ENCODE measurements at places on chromosomes 3 and 15.

DNA sequence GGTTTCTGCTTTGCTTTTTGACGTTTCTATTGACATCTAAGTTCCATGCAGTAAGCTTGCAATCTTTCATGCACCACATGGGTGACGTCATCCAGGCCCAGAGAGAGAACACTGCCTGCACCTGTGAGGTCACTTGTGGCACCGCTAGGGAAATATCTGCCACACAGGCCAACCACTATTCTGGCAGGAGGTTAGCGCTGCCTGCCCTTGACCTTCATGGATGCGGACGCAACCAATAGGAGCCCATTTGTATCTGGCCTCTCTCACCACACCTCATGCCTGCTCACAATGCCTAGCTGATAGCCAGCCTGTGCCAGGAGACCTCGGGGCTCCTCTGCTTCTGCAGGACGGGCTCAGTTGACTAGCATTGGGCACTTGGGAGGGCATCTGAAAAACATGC, 55.8 kb upstream of the PRR23E start:
- no peak for DNase-seq

GRCh38 chr15:29532296-29532695, 262.7 kb upstream of the NSMCE3 start:
- no peak for DNase-seq

- DNase-seq: peak; percentile 15
Measured at GRCh38 chr3:14467814-14468620, 65.6 kb downstream of the SLC6A6 start.

GRCh38 chr15:90318591-90318990, 33.5 kb upstream of the ZNF774 start:
- no peak for DNase-seq

DNA sequence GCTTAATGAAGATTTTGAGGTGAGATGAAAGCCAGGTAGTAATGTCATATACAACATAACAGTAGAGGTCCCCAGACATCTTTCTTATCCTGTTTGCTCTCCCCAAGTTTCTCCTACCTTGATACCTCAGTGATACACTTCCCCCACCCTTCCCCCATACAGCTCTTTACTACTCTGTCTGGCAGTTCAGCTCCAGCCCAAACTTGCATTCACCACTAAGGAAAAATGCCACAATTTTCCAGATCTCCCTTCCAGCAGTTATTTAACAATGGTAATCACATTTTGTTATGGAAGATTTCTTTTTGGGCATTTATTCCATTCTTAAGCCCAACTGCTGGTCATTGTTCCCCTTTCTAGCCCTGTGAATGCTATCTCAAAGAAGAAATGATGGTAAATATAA, 34.9 kb upstream of the ITGA11 start:
- DNase-seq: no peak

DNA sequence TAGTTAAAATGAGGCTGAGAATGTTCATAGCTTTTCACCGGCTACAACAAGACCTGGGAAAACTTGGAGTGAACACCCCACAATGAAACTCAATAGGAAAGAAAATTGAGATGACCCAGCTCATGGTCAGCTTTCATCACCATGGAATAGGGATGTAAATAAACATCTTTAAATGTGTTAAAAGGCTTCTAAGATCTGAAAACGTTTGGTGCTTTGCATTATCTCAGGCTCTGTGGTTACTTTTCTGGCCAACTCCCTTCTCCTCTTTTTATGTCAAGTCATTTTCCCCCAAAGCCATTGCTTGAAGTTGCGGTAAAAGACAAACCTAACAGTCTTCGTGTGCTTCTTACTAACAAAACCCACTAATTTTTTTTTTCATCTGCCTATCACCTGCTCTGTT, 195.8 kb downstream of the MECOM start:
- no peak for DNase-seq

- DNase-seq: no peak
Measured at GRCh38 chr15:89409184-89410038, 74.8 kb upstream of the POLG start.

DNA sequence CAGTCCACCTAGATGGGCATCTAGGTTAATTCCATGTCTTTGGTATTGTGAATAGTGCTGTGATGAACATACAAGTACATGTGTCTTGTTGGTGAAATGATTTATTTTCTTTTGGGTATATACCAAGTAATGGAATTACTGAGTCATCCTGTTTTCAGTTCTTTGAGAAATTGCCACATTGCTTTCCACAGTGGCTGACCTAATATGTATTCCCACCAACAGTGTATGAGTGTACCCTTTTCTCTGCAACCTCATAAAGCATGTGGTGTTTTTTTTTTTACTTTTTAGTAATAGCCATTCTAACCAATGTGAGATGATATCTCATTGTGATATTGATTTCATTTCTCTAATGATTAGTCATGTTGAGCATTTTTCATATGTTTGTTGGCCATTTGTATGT, 86.0 kb upstream of the NDN start:
- no peak for DNase-seq

DNA sequence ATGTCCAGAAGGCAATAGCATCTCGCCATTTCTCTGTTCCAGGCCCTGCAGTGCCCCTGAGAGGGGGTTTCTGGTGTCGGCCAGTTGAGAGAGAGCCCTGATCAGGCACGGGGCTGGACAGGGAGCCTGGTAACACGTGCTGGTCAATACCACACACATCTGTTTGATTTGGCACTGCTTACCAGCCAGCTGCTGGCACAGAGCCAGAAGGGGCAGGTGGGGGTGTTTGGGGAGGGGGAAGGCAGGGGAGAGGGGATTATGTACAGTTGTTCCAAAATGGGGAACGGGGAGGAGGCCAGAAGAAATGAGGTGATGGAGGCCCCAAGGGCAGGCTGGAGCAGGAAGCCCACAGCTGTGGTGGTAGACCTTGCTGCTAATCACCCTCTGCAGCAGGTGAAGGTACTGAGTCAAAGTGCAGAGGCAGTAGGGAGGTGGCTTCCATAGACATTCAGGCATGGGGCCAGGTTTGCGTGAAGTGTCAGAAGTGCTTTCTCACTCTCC, 153.5 kb upstream of the LPP start:
- DNase-seq: no peak

- no peak for DNase-seq
Measured at GRCh38 chr3:173371848-173372487, 25.6 kb upstream of the NLGN1 start.

DNA sequence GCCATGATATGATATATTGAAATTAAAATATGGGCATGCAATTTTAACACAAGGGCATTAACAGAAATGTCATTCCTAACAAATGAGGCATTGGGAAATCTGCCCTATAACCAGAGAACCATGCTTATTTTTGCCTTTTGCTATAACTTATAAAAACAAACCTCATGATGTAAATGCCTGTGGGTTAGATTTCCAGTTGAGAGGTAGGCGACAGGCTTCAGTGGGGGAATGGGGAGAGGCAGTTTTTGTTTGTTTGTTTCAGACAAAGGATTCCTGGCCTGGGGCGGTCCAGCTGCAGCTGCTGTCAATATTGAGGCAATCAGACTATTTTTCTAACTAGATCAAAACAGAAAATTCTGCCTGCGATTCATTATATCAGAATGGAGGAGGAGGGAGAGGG, 490.4 kb upstream of the CFAP20DC start:
- no peak for DNase-seq

- no peak for DNase-seq
Measured at GRCh38 chr15:22956257-22956977, 23.8 kb downstream of the CYFIP1 start.

DNA sequence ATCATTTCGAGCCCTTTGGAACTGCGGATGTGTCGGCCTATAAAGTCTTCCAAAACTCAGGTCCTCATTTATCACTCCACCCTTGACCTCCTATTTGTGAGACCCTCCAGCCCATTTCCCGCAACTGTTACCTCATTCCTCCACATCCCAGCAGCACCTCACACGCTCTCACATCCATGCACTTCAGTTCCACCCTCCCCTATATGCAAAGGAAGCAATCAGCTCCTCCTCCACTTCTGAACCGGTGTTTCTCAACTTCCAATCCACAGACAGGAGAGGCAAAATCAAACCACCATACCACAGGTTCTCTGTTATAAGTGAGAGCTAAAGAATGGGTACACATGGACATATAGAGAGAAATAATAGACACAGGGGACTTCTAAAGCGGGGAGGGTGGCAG, 36.7 kb upstream of the MECOM start:
- DNase-seq: no peak

DNA sequence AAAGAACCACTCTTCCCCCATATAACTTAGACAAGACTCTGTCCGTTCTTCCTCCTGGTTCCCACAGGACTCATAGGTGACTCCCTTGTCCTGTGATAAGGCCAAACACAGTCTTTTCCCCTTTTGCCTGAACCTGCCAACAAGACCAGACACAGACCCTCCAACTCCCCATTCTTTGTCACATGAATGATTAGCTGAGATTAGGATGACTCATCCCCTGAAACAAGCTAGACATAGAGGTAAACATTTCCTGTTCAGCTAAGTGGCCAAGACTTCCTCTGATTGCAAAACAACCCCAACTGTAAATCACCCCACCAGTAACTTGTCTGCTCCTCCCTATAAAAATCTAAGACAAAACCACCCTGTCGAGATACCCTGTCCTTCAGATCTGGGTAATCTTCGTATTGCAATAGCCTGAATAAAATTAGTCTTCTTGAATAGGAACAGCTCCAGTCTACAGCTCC, 11.4 kb upstream of the HTR3E start:
- DNase-seq: no peak

GRCh38 chr3:128432971-128433836, 33.5 kb downstream of the DNAJB8 start:
- no peak for DNase-seq

GRCh38 chr15:99385865-99386264, 134.6 kb downstream of the LRRC28 start:
- no peak for DNase-seq

- DNase-seq: no peak
Measured at GRCh38 chr3:27141668-27142067, 227.5 kb downstream of the NEK10 start.

- no peak for DNase-seq
Measured at GRCh38 chr3:70546679-70547078, 234.2 kb upstream of the MDFIC2 start.

DNA sequence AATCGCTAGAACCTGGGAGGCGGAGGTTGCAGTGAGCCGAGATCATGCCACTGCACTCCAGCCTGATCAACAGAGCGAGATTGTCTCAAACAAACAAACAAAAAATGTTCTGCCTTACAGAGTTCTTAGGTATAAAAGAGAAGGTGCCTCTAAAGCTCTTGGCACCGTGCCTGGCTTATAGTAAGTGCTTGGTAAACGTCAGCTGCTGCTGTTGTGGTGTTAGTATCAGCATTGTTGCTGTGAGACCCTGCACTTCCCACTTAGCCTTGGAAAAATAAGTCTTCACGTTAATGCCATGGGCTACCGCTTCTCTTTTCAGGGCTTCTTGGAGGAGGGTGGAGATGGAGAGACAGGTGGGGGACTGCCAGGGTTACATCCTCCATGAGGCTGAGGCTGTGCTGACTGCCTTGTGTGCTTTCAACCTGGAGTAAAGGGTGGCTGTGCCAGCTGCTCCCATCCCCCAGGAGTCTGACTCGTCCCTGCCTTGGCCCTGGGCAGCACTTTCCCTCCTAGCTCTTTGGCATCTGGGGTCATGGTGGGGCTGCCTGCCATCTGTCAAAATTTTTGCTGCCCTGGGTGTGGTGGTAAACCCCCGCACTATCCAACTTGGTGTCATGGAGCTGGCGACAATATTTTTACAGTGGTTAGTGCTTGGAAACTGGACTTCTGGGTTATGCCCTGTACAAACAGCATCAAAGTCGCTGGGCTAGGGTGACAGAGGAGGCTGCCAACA, 17.8 kb downstream of the FLNB start:
- DNase-seq: no peak

- DNase-seq: no peak
Measured at GRCh38 chr15:66188464-66188863, 65.1 kb downstream of the MEGF11 start.

DNA sequence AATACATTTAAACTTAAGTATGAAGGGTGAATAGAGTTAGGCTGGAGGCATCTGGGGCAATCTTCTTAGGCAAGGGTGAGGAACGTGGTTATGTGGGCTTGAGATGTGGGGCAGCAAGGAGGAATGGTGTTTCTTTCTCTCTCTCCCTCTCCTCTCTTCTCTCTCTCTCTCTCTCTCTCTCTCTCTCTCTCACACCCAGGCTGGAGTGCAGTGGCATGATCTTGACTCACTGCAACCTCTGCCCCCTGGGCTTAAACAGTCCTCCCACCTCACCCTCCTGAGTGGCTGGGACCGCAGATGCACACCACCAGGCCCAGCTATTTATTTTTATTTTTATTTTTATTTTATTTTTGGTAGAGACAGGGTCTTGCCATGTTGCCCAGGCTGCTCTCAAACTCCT, 4.0 kb upstream of the MGA start:
- no peak for DNase-seq

DNA sequence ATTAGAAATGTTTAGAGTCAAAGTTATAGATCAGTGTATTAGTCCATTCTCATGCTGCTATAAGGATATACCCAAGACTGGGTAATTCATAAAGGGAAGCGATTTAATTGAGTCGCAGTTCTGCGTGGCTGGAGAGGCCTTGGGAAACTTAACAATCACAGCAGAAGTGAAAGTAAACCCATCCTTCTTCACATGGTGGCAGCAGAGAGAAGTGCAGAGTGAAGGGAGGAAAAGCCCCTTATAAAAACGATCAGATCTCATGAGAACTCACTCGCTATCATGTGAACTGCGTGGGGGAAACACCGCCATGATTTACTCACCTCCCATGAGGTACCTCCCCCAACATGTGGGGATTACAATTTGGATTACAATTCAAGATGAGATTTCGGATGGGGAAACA, 871.5 kb downstream of the DIPK2A start:
- no peak for DNase-seq

- no peak for DNase-seq
Measured at GRCh38 chr3:142098964-142099363, 50.4 kb downstream of the TFDP2 start.

DNA sequence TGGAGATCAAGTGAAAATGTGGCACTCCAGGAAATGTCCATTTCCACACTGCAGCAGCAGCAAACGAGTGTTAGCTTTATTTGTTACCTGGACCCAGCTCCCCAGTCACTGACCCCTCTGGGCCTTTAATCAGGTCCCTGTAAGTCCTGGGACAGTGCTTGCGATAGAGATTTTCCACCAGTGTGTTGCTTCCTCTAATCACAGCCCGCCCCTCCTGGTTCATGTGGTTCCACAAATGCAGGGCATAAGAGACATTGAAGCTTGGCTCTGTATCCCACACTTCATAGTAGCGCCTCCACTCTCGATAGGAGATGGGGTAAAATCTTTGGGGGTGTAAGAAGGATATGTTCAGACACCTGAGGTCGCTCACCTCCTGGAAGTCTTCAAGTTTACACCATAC, 8.0 kb downstream of the A4GNT start:
- no peak for DNase-seq

GRCh38 chr3:156718622-156719306, 44.4 kb downstream of the TIPARP start:
- DNase-seq: no peak
